ENCODE measurements at places on chromosomes 7 and 10.

- no peak for DNase-seq
These were observed 5.7 kb downstream of the MNX1 start for GRCh38 chr7:157004521-157005455.

DNA sequence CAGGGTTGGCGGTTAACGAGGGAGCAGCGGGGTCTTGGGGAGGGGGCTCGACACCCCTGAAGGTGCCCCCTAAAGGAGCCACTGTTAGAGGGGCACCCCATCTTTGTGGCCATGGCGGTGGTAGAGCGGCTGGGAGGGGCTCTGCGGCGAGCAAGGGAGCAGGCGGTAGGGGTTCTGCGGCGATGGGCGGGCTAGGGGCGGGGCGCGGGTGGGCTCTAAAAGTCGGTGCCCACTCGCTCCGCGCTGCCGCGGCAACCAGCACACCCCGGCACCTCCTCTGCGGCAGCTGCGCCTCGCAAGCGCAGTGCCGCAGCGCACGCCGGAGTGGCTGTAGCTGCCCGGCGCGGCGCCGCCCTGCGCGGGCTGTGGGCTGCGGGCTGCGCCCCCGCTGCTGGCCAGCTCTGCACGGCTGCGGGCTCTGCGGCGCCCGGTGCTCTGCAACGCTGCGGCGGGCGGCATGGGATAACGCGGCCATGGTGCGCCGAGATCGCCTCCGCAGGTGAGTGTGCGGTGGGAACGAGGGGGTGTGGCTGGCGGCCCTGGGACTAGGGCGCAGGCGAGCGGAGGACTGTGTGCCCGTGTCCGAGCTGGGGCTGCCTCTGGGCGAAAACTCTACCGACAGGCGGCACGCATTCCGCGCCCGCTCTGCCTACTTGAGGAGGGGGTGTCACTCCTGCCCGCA is at the start of gene MEST:
Gene MEST (plus strand): TSS at position 245 of the 682 bp plus-strand sequence. CDS start 229 bp downstream, at position 474.
- DNase-seq, result peak; percentile 52

DNA sequence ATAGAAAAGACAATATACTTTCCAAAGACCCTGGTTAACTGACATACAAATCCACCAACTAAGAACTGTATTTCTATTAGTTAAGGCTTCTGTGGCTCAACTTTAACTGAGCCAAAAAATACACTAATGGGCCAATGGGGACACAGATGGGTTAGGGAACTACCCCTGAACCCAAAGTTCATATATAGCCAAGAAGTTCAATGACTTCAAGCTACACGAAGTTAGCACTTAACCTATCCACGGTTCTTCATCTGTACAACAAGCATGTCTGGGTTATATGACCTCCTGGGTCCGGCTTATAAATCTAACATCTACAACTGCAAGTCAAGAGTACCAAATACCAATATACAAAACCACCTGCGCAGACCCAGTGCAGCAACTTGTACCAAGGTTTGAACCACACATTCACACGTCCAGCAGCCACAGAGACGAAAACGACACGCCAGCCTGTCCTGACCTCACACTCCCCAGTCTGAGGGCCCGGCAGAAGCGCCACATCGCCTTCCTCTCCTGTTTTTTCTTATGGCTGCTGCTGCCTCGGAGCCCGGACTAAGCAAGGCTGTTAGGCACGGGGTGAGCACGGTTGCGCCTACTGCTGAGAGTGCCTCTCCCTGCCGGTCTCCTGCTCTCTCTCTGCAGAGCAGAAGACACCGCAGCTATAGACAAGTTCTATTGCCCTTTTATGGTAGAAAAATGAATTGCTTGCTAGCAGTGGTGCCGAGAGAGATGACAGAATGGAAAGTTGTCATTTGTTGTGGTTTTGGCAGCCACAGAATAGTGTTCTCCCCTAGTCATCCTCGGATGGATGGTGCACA is 86.3 kb downstream of the RNF216 start:
- DNase-seq, result peak; percentile 98

DNA sequence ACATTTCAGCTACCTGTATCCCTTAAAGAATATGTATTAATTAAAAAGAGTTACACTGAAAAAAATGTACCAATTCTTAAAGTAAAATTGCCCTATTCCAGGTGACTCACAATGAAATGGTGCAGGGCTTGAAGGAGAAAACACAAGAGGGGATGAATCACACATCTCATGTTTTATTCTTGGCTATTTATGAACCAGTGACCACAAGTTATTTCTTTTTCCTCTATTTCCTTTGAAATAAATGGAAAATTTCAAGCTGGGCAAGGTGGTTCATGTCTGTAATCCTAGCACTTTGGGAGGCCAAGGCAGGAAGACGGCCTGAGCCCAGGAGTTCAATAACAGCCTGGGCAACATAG is 106.8 kb downstream of the UBE2H start:
- DNase-seq, result peak; percentile 84

DNA sequence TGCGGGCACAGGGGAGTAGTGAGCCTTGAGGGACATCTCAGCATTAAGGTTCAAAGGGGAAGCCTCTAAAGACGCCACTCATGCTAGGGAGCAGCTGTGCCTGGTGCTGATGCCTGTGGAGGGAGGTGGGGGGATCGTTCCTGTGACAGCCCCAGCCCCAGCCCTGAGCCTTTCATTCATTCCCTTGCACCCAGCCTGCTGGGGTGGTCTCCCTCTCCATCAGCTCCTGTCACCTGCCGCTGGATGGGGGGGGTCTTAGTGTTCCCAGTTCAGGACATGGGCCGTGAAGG is 11.6 kb downstream of the ZNF316 start:
- no peak for DNase-seq

GRCh38 chr10:60222047-60222446 is 167.6 kb downstream of the ANK3 start:
- no peak for DNase-seq

DNA sequence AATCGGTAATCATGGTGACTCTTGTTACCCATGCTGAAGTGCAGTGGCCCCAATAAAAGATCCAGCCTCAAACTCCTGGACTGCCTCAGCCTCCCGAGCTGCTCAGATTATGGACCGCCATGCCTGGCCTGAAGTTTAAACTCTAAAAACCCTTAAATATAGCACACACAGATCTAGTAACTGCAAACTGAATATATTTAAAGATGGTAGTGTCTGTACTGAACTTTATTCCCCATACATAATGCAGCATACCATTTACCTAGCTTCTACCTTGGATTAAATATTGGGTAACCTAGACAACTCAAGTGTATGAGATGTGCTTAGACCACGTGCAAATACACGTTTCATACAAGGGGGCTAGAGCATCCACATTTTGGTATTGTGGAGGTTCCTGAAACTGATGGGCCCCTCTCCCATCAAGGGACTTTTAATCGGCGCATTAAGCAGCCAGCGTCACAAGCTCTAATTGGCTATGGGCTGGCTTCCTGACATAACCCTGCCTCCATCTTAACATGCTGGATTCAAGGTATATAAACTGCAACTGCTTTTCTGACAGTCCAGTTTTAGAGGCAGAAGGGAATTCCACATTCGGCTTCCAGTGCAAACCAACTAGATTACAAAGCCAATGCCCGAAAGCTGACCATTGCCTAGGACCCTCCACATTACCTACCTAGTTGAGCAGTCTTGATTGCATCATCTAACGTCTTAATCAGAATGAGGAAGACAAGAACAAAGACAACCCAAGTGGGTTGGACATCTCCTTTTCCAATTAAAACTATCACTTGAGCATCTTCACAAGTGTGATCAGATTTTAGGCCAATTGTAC is 13.0 kb downstream of the HNRNPA2B1 start:
- no peak for DNase-seq

- peak; percentile 28 for DNase-seq
These were observed 43.2 kb downstream of the PNLIPRP3 start for GRCh38 chr10:116470768-116471415.

DNA sequence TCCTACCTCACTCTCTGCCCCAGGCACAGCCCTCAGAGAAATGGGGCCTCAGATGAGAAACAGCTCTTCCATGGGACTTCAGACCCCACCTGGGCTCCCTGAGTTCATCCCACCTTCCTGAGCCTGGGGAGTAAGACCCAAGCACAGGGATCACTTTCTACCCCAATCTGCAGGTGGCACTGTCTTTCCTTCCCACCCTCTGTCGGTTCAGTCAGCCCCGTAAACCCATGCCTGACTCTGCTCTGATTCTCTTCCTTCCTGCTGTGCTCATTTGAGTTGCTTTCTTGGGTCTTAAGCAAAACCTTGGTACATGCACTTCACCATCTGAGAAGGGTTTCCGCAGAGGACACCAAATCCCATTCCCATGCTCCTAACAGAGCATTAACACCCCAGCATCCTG is 306.4 kb upstream of the CDC14C start:
- DNase-seq, result no peak

DNA sequence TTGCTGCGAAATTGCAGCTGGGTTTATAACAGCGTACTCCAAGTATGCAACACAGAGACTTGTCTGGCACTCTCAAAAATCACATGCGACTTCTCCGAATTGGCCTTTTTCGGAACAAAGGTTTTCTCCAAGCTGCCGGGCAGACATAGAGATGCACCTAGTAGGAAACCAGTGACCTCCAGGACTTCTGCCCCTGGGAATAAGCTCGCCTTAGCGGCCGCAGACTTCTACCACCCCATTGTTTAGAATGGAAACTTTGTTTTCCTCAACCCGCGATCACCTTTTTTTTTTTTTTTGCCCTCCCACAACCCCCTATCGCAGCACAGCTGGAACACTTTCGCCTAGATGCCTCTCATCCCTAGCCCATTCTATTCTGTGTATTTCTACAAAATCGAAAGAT is 4.9 kb upstream of the HOXA10 start:
- no peak for DNase-seq

GRCh38 chr10:28839600-28840007 is 162.3 kb downstream of the BAMBI start:
- peak; percentile 34 for DNase-seq

DNA sequence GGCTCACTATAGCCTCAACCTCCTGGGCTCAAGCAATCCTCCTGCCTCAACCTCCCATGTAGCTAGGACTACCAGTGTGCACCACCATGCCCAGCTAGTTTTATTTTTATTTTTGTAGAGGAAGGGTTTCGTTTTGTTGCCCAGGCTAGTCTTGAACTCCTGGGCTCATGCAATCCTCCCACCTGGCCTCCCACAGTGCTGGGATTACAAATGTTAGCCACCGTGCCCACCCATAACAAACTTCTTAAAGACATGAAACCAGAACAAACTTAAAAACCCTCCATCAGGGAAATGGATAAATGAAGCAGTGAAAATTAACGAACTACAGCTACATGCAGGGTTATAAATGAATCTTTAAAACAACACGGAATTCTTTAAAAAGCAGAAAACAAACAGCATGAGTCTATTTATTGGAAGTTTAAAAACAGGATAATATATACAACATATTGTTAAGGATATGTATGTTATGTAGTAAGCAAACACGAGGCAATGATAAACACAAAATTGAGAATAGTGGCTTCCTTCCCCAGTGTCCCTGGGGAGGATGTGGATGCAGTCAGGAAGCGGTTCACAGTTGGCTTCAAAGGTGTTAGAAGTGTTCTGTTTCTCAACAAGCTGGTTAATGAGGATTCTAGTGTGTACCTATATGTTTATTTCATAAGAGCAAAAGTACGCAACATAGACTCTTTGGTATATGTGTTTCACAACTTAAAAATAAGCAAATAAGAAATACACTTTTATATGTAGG is 128.2 kb upstream of the IMMP2L start:
- no peak for DNase-seq

- DNase-seq, result no peak
These were observed 108.7 kb downstream of the PCLO start for GRCh38 chr7:83053965-83054364.

GRCh38 chr7:65946904-65947303 is 35.1 kb downstream of the GUSB start:
- DNase-seq, result no peak

- no peak for DNase-seq
These were observed 115.4 kb downstream of the ARID5B start for GRCh38 chr10:62016623-62017490.

DNA sequence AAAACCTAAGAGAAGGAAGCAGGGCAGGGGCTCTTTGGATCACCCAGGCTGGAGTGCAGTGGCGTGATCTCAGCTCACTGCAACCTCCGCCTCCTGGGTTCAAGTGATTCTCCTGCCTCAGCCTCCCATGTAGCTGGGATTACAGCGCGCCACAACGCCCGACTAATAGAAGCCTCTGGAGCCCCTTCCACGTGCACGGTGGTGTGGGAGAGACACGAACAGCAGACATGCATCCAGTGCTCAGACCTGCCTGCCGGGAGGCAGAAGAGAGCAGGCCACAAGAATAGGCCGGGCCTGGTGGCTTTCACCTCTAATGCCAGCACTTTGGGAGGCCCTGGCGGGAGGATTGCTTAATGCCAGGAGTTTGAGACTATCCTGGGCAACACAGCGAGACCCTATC is 96.3 kb downstream of the PRPF18 start:
- DNase-seq, result no peak

DNA sequence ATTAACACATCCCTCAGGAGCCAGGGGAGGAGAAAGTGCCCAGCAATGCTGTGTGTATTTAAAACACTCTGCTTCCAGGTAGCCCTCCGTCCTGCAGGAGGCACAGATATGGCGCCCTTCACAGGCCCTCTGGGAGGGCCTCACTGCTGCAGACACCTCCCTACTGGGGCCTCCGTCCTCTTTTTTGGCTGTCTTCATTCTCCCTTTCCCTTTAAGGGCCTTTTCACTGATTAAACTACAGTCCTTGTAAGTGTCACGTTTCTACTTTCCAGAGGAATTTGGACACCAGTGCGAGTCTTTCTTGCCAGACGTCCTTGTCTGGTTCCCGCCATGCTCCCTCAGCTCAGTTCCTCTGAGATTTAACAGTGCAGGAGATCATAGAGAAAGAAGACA is 39.7 kb upstream of the MKRN1 start:
- no peak for DNase-seq

- DNase-seq, result peak; percentile 34
These were observed 105.2 kb upstream of the PPIF start for GRCh38 chr10:79241990-79242619.

GRCh38 chr10:3747248-3747960 is 37.6 kb downstream of the KLF6 start:
- DNase-seq, result no peak

DNA sequence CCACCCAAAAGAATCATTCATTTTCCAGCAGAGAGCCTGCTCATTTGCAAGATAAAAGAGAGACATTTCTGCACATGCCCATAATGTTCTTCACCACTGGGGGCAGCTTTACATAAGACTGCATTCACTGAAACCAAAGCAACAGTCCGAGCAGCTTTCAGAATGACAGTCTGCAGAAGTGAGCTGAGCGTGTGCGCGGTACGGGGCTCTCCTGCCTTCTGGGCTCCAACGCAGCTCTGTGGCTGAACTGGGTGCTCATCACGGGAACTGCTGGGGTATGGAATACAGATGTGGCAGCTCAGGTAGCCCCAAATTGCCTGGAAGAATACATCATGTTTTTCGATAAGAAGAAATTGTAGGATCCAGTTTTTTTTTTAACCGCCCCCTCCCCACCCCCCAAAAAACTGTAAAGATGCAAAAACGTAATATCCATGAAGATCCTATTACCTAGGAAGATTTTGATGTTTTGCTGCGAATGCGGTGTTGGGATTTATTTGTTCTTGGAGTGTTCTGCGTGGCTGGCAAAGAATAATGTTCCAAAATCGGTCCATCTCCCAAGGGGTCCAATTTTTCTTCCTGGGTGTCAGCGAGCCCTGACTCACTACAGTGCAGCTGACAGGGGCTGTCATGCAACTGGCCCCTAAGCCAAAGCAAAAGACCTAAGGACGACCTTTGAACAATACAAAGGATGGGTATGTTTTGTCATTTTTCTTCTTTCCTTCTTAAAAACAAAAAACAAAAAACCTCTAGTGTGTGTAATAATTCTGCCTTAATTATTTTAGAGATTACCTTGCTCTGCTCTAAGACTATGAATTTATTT is at the start of gene LRRTM3:
Gene LRRTM3 (plus strand): TSS at position 141 of the 820 bp plus-strand sequence.
- peak; percentile 87 for DNase-seq

- no peak for DNase-seq
These were observed 267.5 kb downstream of the GATA3 start for GRCh38 chr10:8321990-8322389.

- DNase-seq, result peak; percentile 72
These were observed 32.7 kb upstream of the NPVF start for GRCh38 chr7:25260862-25261494.
